ENCODE measurements at places on chromosomes 7 and 10.

DNA sequence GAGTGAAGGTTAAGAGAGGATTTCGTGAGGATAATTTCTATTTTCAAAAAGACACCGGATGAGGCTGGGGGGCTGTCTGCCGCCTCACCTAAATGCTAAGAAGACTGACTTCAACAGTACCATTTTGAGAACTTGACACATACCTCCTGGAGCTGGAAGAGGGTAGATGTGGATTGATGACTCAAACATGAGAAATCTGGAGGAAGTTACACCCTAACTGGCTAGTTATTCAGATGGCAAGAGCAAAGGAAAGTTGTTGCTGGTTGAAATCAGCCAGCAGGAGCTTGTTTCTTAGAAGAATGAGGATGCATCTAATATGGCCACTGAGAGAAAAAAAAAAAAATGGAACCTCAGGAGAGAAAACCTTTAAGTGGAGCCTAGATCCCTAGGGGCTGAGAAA, 76.2 kb upstream of the KIAA1217 start:
- DNase-seq = no peak

GRCh38 chr7:39504963-39505362, 61.2 kb upstream of the YAE1 start:
- DNase-seq = no peak

DNA sequence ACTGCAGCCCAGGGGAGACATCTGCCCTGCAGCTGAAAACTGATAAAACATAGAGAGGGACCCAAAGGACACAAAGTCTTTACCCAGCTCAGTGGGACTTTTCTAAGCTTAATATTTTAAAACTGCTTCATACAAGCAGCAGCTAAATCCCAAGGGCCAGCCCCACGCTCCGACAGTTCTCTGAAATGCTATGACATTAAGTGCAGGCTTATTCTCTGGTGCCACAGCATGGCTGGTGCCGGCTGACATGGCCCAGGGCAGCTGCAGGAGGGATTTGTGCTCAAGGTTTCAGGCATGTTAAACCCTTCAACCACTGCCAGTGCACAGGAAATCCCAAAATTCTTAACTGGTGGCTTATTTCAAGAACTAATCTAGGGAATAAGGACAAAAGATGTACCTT, 170.9 kb downstream of the PARD3 start:
- no peak for DNase-seq

GRCh38 chr10:49039409-49039808, 75.9 kb downstream of the VSTM4 start:
- DNase-seq = no peak

DNA sequence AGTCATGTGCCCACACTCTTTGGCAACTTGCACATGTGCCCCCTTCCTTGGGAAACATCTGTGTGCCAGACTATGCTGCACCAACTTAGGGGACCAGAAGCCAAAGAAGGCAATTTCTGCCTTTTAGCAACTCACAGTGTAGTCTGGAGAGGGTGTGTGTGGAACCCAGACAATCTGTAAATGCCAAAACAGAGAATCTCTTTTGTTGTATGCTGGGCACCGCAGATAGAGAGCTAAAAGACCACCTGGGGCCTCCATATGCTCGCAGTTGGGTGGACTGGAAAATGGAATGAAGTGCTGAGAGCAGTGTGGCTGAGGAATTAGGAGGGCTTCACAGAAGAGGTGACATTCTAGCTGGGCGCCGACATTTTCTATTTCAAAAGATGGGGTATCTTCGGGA, 26.4 kb downstream of the UBTD1 start:
- no peak for DNase-seq

DNA sequence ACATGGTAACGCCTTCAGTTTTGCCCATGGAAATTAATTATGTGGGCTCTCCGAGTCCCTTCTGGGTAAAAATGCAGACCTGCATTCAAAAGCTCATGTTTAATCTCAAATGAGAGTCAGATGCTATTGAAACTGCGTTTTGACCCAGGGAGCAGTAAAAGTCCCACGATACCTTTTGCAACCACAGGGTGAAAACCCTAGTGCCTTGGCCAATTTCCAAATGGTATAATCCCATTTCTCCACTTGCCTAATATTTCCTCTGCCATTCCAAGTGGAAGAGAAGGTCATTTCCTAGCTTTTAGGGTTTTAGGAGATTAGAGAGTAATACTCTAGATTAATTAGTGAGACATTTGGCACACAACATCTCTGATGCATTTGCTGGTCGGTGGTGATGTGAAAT, 132.5 kb downstream of the NRP1 start:
- no peak for DNase-seq

DNA sequence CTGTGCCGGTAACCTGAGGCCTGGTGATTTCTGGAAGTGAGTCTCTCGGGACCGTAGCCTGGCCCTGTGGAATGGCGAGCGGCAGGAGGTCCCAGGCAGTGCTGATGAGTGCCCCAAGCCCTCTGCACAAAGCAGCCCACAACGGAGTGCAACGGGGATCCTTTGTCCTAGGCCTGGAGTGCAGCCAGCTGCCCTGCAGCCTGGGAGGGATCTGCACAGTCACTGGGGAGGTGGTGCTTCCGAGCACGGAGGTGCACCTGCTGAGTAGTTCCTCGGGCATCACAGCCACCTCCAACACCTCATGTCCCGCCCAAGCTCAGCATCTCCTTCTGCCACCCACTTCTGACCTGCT, 162.8 kb upstream of the ZMIZ1 start:
- no peak for DNase-seq

- no peak for DNase-seq
These were observed 430.3 kb upstream of the AKR1E2 start for GRCh38 chr10:4395731-4396130.

GRCh38 chr10:70551971-70552422, 50.5 kb downstream of the PRF1 start:
- no peak for DNase-seq

- no peak for DNase-seq
These were observed 95.5 kb downstream of the ZMYND11 start for GRCh38 chr10:230758-231157.

DNA sequence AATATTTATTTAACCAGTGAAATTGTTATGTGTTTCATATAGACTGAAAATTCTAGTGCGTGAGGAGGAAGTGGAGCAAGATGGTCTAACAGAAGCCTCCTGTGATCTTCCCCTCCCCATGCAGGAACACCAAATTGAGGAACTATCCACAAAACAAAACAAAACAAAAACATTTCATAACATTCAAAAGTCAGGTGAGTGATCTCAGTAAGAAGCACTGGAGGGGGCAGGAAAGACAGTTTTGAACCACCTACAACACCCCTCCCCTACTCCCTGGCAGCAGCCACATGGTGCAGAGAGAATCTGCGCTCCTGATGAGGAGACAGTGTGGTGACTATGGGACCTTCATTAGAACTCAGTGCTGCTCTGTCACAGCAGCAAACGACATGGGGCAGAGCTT, 221.9 kb upstream of the SEMA3C start:
- no peak for DNase-seq

DNA sequence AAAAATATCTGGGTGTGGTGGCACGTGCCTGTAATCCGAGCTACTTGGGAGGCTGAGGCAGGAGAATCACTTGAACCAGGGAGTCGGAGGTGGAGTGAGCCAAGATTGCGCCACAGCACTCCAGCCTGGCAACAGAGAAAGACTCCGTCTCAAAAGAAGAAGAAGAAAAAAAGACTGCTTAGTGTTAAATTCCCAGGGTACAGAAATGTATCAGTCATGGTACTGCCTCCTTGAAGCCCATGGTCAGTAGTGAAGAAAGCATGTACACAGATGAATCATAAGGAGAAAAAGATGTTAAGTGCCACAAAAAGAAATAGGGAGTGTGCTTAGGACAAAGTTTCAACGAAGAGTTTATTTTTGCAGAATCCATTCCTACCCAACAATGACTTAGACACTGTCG, 62.5 kb upstream of the KMT2E start:
- no peak for DNase-seq

DNA sequence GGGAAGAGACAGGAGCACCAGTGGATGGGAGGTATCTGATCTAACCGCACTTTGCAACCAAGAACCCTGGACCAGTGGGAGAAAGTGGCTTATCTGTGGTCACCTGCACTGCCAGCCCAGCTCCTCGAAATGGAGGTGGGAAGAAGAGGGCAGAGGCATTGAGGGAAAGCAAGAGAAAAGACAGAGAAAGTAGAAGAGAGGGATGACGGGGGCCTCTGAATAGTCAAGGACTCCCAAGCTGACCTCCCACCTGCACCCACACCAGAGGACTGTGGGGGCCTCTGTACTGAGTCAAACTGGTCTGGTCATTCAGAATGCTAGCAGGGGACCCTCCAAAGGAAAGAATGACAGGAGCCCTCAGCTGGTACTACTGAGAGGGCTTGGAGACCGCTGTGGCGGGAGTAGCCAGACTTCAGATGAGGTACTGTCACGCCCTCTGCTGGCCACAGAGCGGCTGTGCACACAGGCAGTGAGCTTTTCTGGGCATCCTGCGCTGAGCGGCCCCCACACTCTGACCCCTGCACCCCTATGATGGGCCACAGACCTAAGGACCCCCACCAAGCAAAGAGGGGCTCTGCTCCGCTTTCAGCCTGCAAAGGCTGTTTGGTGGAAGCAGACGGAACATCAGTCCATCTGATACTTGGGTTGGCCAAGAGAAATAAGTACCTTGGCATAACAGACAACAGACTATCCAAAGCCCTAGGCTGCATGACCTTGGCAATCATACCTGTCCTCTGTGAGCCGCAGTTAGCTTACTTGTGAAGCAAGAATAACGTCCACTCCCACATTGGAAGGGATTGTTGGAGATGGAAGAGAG, 112.9 kb downstream of the COL13A1 start:
- peak; percentile 58 for DNase-seq

DNA sequence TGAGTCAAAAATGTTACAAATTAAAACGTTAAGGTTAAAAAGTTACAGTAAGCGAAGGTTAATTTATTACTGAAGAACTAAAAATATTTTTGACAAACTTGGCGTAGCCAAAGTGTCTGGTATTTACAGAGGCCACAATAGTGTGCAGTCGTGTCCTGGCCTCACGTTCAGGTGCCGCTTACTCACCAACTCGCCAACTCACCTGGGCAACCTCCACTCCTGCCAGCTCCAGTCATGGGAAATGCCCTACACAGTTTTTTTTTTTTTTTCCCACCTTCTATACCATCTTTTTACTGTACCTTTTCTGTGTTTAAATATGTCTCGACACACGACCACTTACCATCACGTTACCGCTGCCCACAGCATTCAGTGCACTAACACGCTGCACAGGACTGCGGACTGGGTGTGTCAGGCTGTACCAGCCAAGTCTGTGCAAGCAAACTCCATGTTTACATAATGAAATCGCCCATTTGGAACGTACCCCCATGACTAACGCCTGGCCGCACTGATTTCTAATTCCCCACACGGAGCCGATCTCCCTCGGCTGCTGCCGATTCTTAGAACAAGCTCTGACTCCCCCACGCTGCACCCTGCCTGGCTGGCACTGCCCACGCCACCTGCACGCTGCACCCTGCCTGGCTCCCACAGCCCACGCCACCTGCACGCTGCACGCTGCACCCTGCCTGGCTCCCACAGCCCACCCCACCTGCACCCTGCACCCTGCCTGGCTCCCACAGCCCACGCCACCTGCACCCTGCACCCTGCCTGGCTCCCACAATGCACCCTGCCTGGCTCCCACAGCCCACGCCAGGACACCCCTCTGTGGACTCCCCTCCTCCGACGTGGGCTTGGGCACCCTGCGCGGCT, 203.1 kb downstream of the ZMYND11 start:
- DNase-seq = no peak

DNA sequence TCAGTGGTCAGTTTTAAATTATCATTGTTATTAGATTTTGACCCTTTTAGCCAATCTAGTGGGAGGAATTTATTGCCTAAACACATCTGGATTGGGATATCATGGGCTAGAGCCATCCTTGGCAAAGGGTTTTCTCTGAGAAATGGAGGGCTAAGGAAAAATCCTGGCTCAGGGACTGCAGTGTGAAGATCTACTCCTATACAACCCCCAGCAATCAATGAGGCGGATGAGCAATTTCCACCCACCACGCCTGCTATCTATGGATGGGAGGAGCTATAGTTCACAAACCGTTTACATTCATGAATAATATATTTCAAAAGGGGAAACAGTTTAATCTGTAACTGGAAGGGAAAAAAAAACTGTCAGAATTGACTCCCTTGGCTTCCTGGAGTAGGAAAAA, 2.7 kb downstream of the CAV1 start:
- DNase-seq = no peak

DNA sequence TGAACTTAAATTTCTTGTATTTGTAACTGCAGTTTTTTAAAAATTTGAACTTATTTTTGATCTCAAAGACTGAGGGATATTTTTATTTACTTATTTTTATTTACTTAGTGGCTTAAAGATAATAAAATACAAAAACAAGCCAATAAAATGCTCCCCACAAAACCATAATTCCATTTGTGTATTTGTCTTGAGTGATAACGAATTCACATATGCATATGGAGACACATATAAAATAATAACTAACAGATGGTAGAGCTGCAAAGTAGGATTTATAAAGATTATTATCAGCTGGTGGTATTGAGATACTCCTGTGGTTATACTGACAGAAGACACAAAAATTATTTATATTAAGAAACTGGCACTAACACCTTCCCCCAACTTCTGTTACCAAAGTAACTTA, 90.2 kb upstream of the RPA3 start:
- no peak for DNase-seq

DNA sequence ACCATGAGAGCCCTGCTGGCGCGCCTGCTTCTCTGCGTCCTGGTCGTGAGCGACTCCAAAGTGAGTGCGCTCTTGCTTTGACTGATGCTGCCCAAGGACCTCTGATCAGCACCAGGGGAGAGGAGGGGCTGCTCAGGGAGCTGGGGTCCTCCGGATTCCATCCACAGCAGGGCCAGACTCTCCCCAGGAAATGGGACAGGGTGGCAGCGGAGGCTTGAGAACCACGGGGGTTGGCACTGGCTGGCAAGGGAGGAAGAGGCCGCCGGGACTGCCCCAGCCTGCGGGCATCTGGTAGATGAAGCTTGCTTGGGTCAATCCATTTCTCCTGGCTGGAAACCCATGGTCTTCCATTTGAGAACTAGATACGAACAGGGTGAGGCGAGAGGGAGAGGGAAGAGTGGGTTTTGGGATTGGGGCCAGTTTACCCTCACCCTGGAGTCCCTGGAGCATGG, 647 bp downstream of the PLAU start:
- DNase-seq = no peak

- no peak for DNase-seq
These were observed 30.1 kb upstream of the ASAH2 start for GRCh38 chr10:50281210-50281966.

GRCh38 chr10:45553155-45553554, 119.4 kb downstream of the ZFAND4 start:
- no peak for DNase-seq

DNA sequence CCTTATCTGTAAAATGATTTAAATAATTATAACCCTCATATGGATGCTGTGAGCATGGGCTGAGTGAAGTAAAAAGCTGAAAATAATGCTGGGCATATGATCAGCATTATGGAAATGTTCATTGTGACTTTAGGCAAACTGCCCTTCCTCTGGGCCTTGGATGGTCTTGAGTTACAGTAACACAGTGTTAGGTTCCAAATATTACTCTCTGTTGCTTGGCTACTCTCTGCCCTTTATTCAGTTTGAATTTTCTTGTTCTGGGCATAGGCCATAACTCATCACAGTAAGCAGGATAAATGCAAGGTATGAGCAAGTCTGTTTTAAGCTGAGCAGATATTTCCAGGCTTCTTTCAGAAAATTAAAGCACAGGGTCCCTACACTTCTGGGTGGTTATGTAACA, 868.0 kb downstream of the KCNMA1 start:
- DNase-seq = no peak

GRCh38 chr7:151683615-151684407, 164.1 kb upstream of the RHEB start:
- DNase-seq = no peak

GRCh38 chr10:63677001-63677400, 155.8 kb downstream of the REEP3 start:
- DNase-seq = no peak

GRCh38 chr10:6494936-6495592, 85.0 kb downstream of the PRKCQ start:
- DNase-seq = no peak
